ENCODE measurements at places on chromosomes 3 and 15.

DNA sequence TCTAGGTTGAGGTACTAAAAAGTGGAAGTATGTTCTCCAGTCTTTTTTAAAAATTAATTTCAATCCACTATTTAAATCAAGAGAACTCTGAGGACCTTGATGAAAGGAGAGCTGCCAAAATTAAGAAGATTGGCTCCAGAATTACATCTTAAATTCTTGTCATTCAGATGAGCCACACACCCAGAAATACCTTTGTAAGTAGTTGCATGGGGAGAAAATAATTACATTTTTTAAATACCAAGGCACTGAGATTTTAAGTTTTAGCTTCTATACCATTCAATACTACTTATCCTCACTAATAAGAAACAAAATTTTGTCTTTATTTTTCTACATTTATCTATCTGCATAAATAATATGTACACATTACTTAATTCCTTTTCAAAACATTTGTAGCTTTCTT lies 1132.8 kb downstream of the OTOL1 start:
- DNase-seq: no peak

DNA sequence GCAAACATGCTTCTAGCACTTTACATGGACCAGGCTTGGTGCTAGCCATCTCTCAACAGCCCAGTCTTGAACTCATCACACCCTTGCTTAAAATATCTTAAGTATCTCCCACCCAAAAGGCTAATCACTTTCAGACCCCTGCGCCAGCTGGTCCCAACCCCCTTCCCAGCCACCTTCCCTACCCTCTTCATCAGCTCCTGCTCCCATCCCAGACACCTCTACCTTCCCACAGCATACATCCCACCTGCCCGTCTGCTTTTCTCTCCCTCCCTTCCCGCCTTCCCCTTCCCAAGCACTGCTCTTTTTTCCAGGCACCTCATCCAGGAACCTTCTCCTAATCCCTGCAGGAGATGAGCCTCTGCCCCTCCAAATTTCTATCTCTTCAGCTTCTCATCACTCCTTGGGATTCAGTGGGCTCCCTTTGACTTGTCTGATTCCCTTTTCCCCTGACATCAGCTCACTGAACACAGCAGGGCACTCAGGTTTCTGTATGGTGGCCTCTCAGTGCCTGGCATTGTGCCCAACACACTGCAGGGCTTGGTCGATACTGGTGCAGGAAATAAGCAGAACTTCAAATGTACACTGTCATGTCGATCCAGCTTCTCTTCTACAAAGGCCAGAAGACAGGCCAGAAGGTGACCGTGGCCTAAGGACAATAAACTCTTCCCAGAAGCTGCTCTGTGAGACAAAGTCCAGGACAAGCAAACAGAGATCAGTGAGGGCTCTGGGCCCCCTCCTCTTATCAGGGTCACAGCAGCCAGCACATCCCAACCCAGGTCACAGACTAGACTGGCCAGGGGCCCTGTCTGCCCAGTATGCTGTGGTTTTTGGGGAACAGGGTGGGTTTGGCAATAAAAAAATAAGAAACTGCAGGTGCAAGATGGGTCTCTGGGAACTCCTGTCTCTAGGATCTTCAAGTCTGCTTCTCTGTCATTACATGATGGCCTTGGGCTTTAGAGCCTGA lies 2.2 kb upstream of the ITIH1 start:
- DNase-seq: no peak

DNA sequence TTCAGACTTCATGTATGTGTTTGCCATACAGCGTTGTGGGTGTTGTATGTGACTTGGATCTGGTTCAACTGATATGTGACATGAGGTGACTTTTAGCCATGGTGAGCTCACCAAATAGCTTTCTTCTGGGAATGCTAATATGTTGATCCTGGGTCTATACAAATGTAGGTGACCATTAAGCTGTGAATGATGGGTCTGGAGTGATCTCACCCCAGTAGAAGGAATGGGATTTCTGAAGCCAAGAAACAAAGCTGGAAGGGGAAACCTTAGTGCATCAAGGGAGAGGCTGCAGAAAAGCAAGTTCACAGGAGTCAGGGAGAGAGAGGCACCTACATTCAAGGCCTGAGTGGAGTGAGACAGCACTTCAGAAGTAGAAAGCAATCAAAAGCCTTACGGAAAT lies 421.0 kb upstream of the THRB start:
- DNase-seq: no peak

- no peak for DNase-seq
These were observed 53.5 kb downstream of the PFN2 start for GRCh38 chr3:149917124-149917667.

Measured in fibroblast of mammary gland (primary cell).